AG20443 (cell line): ENCODE measurements at places on chromosomes 16 and 17.

- no peak for DNase-seq
These were observed 48.2 kb downstream of the METRNL start for GRCh38 chr17:83127431-83128160.

DNA sequence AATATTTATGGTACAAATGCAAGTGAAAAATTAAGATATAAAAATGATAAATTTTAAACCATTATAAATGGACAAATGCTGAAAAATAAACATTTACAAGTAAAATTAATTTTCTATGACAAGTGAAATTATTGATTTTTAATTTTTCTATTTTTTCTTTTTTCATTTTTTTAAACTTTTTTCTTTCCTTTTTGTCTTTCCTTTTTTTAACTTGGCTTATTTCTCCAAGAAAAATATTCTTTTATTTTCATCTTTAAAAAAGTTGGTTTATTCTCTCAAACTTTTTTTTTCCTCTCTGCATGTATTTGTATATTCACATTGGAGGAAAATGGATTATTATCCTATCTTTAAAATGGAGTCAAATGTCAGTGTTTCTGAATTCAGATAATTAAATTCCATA is 3.9 kb upstream of the IGF2BP1 start:
- no peak for DNase-seq

DNA sequence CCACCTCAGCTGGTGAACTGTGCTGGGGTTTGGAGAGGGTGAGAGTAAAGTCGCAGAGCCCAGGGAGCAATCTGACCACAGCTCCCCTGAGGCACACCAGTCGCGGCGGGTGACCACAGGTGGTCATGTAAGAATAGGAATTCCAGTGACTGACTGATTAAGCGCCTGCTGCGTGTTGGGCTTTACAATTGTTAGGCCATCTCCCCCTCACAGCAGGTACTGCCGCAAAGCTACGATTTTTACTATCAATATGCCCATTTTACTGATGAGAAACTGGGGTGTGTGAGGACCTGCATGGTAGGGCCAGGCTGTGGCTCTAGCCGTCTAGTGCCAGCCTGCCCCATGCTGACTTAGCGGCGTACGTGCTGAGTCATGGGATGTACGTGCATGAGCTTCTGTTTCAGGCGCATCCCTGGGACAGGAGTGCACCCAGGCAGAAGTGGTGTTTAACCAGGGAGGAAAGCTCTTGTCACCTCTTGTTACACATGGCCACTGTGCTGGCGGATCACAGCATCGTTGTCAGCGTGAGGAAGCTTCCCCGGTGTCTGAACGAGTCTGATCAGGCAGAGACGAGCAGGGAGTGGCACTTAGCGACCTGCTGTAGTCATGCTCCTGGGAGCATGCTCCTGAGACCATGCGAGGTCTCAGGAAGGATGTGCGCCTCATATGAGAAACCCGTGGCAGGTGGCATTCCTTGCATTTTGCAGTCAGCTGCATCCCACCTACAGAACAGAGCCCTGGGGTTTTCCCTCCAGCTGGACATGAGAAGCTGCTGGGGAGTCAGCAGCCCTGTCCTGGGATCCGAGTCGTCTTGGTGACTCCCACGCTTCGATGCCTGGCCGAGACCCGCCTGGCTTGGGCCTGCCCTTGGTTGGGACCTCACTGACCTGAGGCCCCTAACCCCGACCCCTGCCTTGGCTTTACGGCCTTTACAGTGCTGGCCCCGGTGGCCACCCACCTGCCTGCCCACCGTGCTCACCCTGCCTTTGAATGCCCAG is 163.7 kb upstream of the CHMP6 start:
- DNase-seq, result no peak

- DNase-seq, result peak; percentile 63
These were observed 147.0 kb downstream of the HS3ST4 start for GRCh38 chr16:25838724-25839186.

- DNase-seq, result no peak
These were observed 98.5 kb downstream of the RAP1GAP2 start for GRCh38 chr17:2894782-2895181.

DNA sequence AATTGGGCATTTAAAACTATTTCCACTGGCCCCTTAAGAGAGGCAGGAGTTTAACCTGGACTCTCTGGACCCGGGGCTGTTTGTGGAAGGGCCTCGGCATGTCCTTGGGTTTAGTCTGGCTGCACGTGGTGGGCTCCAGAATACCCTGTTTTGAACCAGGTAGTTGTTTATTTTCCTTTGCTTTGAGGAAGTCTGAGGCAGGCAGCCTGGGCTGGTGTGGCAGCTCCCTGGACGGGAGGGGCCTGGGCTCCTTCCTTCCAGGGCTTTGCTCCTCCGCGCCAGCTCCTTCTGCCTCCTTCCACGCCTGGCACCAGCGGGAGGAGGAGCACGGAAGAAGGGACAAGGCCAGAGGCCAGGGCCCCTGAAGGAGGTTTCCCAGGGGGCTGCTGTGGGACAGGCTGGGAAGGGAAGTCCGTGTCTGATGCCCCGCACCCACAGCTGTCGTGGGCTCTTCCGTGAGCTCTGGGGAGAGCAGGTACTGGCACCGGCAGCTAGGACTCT is 15.5 kb downstream of the BANP start:
- DNase-seq, result peak; percentile 50

- DNase-seq, result no peak
These were observed 7.8 kb upstream of the TEX2 start for GRCh38 chr17:64270885-64271284.

- DNase-seq, result no peak
These were observed 1.1 kb downstream of the CREBBP start for GRCh38 chr16:3879258-3879886.

DNA sequence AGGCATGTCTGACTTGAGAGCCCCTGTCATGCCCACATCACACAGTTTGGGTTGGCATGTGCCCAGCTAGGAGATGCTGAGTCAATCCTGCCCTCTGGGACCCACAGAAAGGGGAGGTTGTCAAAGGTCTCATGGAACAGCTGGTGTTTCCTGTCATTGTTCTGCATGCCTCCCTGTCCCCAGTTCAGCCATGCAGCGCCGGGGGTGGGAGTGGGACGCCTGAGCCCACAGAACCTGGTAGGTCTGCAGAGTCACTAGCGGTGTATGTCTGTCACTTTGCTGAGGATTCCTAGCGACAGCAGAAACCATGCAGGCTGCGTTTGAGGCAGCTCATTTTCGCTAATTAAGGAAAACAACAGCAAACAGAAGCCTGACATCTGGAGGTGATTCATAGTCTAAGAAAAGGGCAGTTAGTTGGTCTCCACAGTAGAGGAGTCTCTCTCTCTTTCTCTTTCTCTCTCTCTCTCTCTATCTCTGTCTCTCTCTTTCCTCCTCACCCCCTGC is 19.6 kb upstream of the CCL1 start:
- DNase-seq, result no peak

DNA sequence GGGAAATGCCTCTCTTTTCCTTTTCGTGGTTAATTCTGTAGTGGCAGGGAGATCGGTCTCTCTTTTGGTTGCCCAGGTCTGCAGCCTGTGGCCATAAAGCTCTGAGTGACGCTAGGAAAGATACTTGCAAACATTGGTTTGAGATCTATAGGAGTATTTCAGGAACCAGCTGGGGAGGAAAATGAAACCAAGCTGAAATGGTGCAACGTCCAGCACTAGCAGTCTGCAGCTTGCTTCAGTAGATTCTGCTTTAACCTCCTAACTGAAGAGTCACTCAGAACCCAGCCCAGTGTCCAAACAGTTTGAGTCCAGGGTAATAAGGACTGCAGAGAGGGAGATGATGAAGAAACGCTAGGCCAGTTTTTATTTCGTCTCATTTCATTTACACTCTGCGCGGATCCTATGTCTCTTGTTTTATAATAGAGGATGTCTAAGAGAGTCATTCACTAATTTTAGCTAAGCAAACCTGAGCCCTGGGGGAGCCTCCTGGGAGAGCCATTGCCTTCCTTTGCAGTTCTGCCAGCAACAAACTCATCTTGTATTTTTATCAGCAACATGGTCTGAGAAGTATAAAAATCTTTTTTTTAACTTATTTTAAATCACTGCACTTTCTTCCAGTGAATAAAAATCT is 12.0 kb downstream of the SP2 start:
- no peak for DNase-seq

DNA sequence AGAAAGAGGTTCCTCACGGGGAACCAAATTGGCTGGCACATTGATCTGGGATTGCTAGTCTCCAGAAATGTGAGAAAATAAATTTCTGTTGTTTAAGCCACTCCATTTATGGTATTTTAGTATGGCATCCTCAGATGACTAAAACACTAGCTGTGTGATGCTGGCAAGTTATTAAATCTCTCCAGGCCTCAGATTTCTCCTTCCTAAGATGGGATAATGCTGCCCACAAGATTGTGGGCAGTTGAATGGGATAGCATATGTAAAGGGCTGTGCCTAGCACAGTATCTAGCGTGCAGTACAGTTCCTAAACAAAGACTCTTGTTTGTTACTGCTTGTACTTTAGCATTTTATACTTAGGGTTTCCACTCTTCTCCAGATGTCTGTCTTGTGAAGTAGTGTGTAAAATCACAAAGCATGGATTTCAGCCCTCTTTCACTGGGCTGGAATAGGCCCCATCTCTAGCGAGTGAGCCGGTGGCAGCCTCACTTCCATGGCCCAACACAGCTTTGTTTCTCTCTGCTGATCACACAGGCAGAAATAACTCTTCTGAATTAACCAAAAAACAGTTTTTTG is 38.2 kb upstream of the PHAF1 start:
- no peak for DNase-seq

DNA sequence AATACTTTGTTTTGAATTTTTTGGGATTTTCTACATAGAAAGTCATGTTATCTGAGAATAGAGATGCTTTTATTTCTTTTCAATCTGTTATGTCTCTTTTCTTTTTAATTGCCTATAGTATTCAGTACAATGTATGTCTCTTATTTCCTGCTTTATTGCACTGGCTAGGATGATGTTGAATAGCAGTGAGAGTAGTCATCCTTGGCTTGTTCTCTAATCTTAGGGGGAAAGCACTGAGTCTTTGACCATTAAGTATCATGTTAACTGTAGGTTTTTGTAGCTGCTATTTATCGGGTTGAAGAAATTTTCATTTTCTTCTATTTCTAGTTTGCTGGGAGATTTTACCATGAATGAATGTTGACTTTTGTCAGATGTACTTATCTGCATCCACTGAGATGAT is 10.0 kb upstream of the ABCA3 start:
- DNase-seq, result no peak

- peak; percentile 67 for DNase-seq
These were observed 6.6 kb downstream of the VASN start for GRCh38 chr16:4378161-4378666.

DNA sequence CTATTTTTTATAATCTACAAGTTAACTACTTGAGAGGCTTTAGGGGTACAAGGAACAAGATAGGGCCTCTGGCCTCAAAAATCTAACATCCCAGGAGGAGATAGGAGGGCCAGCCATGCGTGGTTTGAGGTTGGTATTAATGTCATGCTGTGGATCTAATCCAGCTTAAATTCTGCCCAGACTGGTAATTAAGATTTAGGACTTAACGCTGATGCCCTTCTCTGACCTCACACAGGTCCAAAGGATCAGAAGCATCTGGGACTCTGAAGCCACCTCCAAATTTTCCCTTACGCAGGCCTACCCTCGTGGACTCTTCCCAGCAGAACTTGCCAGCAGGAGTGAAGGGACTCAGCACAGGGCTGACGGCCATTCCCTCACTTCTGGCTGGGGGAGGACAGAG is 15.1 kb downstream of the SLC6A4 start:
- DNase-seq, result no peak

GRCh38 chr17:48841395-48841831 is 10.6 kb downstream of the CALCOCO2 start:
- peak; percentile 49 for DNase-seq

- peak; percentile 71 for DNase-seq
These were observed 56.4 kb downstream of the MPRIP start for GRCh38 chr17:17098551-17099179.

DNA sequence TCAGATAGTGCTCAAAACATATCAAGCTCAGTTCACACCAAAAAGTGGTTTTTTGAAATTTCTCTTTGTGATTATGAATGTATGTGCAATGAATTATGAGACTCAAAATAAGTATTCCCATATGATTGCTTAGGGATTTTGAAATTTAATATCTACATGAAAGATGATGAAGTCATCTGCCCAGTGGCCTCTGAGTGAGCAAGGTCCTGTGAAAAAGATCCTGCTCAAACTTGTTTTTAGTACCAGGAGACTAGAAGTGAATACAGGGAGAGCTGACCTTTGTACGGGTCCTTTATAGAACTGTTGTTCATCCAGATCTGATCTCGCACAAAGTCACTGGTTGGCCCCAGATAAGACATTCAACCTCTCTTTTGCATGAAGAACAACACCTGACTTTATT is 151.9 kb upstream of the MAF start:
- no peak for DNase-seq

DNA sequence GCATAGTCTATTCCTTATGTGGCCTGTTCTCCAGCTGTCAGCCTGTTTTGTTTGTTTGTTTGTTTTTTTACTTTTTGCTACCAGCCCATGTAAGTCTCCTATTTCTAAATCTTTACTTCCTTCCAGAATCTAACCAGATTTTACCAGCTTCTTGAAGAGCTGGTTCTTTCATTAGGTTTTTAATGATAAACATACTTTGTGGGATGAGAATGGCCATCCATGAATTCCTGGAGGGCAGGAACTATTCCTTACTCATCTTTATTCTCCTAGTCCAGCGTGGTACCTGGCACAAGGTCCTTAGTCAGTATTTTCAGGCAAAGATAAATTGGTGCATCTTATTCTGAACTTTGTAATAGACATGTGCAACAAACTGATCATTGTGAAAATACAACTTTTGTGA is 17.3 kb downstream of the RSPRY1 start:
- no peak for DNase-seq

DNA sequence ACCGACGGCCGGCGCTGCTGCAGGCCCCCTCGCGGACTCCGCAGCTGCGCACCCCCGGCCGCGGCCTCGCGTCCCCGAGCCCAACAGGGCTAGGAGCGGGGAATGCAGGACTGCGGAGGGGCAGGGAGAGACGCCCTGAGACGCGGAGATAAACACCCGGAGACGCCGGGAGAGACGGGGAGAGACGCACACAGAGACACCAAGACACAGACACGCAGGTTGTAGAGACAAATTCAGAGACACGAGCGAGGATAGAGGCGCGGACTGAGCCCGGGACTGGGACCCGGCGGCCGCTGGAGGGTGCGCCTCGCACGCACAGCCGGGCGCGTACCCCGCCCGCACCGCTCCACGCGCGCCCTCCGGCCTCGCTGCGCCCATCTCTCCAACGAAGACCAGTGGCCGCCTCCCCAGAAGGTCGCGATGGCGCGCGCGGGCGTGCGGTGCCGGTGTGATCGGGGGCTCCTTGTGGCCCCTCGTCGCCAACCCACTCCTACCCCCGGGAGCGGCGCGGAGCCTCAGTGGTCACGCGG is 902 bp downstream of the STAC2 start:
- no peak for DNase-seq

GRCh38 chr16:88784074-88784855 is 755 bp downstream of the PIEZO1 start:
- peak; percentile 86 for DNase-seq

DNA sequence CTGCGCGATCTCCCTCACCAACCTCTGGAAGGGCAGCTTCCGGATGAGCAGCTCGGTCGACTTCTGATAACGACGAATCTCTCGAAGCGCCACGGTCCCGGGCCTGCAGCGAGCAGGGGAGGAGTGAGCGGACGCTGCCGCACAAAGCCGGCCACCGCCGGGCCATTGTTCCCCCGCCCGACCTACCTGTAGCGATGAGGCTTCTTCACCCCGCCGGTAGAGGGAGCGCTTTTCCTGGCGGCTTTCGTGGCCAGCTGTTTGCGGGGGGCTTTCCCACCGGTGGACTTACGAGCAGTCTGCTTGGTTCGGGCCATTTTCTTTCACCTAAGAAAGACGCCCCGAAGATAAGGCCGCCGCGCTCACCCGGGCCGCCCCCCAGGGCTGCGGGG is 5.8 kb upstream of the UNK start:
- no peak for DNase-seq
